HCT116 (cell line): ENCODE measurements at places on chromosomes 2 and 18.

- no peak for DNase-seq
Observed at GRCh38 chr2:39705638-39706037, 39.9 kb downstream of the TMEM178A start.

DNA sequence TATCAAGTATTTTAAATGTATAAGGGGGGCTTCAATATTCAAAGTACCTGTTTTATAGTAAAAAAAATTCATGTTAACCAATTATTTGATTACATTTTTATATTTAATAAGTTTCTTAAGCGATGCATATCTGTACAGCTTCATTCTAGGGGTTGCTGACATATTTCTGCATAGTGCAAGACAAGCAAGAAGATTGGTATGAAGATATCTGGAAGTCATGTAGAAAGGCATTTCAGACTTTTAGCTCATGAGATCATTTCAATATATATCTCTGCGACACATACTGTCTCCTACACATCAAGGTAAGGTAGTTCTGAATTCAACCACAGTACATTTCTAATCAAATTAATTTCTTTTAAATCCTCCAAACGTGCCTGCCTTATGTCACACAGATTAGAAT lies 73.1 kb downstream of the MEMO1 start:
- DNase-seq = no peak

DNA sequence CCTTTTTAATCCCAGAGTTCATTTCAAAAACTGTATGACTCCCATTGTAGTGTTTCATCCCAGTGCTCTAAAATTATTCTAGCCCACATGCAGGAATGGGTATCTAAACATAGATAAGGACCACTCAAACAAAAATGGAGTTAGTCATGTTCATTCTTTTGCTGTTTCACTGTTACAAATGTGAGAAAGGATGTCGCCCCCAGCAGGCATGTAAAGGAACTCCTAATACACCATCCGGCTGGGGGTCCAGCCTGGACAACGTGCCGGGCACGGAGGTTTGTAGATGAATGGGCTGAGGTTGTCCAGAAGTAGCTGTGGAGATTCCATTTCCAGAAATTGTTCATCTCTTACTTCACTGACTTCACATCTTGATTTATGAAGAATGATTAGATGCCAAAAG lies 101.9 kb upstream of the RAB12 start:
- peak; percentile 3 for DNase-seq

DNA sequence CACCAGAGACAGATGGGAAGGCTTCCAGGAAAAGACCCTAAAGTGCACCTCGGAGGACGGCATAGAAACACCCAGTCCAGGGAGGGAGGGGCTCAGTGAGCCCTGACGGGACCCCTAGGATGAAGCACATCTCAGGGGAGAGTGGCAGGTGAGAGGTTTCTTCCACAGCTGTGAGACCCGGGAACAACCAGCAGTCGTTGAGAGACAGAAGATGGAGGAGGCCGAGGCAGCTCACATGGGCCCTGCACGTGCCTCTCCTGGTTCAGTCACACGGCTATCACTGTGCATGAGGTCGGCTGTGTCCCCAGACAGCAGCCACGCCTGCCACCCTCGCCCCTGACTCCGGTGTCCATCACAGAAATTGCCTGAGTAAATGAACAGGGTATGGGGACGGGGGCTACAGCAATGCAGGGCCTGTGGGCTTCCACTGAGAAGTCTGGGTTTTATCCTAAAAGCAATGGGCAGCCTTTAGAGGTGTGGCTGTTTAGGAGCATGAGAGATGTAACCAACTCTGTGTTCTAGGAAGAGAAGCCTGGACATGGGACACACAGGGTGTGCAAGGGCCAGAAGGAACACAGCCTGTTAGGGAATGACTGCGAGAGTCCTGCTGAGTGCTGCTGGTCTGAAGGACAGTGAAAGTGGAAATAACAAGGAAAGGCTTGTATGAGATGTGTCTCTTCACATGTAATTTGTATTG lies 102.0 kb downstream of the TMEM18 start:
- DNase-seq = no peak

DNA sequence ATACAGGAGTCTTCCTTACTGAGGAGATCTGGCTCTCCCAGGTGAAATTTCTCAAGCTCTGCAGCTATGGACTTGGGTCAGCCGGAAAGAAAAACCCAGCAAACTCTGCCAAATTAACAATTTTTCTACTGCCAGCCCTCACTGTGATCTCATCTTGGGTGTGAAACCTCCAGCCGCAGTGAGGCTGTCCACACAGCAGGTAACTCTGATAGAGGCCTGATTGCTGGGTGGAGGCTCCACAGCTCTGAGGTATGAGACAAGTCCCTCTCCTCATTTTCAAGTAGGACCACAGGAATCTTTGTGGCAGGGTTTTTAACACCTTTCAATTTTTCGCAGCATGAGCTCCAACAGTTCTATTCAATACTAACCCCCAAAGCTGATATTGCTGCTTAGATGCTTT lies 430.6 kb upstream of the RAB6C start:
- DNase-seq = no peak

DNA sequence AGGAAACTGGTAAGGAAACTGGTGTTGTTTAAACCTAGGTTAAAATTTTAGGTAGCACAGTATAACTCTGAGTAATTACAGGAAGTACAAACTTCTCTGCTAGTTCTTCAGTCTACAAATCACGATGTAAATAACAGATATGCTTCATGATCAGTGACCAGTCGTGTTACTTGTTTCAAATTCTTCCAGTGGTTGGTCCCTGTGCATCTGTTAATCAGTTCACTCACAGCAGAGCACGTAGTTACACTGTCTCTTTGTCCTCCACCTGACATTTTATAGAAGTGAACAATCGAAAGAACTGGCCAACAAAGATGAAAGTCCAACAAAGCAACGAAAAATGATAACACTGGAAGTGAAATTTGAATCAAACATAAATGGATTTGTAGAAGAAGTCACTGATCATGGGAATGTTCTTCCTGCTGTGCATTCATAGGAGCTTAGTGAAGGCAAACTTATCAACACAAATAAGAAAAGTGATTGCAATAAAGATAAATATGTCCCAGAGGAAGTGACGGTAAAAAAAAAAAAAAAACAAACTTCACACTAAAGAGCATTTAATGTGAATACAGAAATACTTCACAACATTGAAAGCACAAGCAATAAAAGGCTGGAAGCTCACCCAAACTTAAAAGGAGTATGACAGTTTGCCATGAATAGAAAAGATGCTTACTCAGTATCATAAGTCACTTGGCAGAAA lies 7.0 kb downstream of the EIF2AK2 start:
- DNase-seq = no peak

GRCh38 chr2:58341047-58341446 lies 99.9 kb upstream of the FANCL start:
- no peak for DNase-seq

- no peak for DNase-seq
Observed at GRCh38 chr18:30142248-30142647, 900.3 kb downstream of the DSC3 start.

DNA sequence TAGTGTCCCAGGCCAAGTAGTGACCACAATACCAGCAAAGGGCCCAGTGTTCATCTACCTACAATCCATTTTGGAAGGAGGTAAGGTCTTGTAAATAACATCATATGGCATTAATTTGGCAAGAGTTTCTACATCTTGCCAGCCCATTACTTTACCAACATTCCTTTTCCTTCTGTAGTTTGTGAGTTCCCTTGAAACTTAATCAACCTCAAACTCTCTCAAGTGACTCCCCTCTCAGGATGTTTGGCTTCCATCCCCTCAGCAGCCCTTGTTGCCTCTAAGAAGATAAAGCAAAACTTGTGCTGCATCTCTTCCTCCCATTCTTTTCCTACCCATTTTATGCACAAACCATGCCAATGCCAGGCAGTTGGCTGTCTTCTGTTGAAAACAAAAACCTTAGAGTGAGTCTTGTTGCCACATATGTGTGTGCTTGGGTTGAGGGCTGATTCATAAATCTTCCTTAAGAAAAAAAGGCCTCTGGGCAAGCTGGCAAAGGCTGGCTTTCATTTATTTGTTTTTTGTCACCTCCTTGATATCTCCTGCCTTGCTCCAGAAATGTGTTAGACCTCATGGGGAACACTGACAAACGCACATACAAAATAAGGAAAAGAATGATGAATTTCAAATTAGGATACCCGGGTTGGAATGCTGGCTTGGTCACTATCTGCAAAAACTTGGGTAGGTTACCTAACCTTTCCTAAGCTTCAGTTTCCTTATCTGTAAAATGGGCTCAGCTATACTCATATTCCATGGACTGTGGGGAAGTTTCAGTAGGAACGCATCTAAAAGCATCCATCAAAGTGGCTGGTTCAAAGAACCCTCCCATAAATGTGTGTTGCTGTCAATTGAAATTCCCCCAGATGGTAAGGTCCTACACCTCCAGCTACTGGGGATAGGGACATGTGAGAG lies 29.4 kb upstream of the ST3GAL5 start:
- DNase-seq = no peak

DNA sequence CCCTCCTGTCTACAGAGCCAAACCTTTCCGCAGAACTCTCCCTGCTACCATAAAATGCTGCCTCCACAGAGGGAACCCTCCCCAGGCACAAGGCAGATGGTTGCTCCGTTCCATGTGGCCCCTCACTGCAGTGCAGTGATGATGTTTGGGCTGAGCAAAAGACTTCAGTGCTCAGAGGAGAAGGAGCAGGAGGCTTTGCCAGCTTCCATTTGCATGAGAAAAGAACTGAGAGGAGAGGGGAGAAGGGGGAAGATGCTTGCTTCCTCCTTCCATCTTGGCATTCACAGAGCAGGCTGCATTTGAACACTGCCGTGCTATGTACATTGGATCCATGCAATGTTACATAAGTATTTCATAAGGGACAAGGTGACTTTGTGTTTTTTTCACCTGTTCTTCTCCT lies 46.6 kb upstream of the TMEM200C start:
- DNase-seq = no peak

DNA sequence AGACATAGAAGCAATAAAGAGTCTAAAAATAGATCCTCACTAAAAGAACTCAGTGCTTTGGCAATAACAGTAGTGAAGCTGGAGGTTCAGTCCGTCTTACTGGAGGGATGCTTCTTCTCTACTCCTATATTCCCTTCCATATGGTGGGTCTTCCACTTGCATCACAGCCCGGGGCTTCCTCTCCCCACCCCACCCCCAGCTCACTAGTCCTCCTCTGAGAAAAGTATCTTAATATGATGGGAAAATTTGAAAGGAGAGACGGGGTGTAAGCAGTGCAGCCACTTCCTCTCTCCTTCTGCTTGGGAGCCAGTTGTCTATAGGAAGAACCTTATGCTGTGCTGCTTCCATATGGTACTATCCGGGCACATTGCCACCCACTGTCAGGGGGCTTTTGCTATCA lies 57.2 kb upstream of the SPOPL start:
- no peak for DNase-seq

GRCh38 chr18:44680273-44681075 lies at the start of gene SETBP1:
SETBP1 (plus strand) TSS chr18:44680888; CDS start chr18:44701347, 20,459 bp downstream.
- no peak for DNase-seq

GRCh38 chr2:201938781-201939180 lies 94.9 kb upstream of the FZD7 start:
- no peak for DNase-seq

- no peak for DNase-seq
Observed at GRCh38 chr2:241049739-241050623, 51.6 kb downstream of the SNED1 start.
